ENCODE measurements at places on chromosomes 4 and X.

- DNase-seq, result no peak
Measured at GRCh38 chr4:144402176-144402575, 243.8 kb upstream of the HHIP start.

DNA sequence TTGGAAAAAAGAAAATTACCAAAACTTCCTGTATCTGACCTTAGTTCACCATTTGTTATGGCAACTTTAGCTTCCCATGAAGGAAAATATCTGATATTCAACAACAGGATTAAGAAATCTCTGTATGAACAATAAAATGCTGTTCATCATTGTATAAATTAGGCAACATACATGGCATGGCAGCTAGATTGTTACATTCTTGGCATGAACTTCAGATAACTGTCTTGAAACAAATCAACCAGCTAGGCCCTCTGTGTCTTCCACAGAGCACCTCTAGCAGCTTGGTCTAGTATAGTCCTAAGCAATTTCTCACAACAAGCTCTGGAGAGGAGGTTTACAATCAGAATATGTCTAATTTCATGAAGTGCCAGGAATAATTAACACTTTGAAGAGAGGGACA lies 105.4 kb upstream of the PCDH7 start:
- DNase-seq, result no peak

DNA sequence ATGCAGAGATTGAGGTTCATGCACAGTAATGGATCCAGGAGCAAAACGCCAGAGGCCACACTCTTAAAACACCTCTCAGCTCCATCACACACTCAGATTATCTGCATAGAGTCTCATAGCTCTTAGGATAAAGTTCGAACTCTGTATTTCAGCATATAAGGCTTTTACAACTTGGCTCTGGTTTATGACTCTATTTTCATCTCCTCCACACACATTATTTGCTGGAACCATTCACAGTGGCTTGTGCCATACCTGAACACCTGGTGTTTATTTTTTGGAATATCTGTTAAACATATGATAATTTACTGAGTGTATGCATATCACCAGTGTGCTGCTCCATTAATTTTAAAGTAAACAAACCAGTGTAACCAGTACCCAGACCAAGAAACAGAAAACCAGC lies 27.2 kb downstream of the RASL11B start:
- no peak for DNase-seq

DNA sequence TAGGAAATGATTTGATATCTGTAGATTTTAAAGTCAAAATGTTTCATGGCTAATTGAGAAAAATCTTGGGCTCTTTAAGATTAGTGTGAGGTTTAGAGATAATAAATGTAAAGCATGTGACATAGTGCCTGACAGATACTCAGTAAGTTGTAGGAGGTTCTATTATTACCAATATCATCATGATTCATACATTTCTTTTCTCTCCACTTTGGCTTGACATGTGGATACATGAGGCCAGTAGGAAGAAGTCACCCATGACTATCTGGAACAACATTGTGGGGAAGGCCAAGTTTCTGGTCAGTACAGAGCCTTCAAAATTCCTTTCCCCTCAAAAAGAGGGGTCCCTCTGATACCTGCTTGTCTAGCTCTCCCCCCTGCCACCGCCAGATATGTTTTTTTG lies 91.2 kb upstream of the SORBS2 start:
- DNase-seq, result no peak

GRCh38 chrX:150692296-150692695 lies 900 bp upstream of the MTMR1 start:
- no peak for DNase-seq

GRCh38 chr4:133081246-133081645 lies 67.8 kb upstream of the PCDH10 start:
- DNase-seq, result no peak

GRCh38 chrX:68196939-68197791 lies 236.1 kb downstream of the OPHN1 start:
- DNase-seq, result no peak

- no peak for DNase-seq
Measured at GRCh38 chr4:112546476-112546875, 30.5 kb upstream of the NEUROG2 start.

GRCh38 chrX:39484159-39485068 lies 613.3 kb downstream of the BCOR start:
- no peak for DNase-seq

GRCh38 chrX:10178866-10179463 lies 22.2 kb downstream of the CLCN4 start:
- no peak for DNase-seq

DNA sequence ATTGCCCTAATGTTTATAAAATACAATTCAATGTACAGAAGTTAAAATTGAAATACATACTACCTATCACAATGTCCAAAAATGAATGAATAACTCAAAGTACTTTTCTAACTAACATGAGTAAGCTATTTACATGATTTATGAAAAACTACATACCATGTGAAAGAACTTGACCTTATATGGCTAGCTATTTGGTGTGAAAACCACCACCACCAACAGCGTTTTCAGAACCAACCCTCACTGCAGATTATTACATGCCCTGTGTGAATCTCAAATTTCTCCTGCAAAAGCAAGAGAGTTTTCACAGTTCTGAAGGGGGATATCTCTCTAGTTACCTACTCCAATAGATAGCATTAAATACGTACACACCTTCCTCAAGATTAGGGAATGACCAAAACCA lies 198.5 kb downstream of the SPATA18 start:
- DNase-seq, result no peak

DNA sequence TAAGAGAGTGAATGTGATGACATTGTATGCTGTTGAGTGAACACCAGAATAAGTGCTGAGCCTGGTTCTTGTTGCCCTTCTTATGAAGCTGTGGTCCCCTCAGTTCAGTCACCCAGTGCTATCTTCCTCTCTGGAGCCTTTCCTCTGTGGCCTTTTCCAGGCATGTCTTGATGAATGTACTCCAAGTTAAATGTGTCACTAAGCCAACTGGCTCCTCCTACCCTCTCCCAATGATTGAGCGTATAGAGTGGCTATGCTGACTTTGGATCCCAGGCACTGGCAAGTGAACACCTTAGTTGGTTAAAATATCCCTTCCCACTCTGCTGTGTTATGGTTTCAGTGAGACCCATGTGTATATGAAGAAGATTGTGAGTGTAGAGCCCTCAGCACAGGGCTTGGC lies 134.1 kb upstream of the MAMLD1 start:
- no peak for DNase-seq

DNA sequence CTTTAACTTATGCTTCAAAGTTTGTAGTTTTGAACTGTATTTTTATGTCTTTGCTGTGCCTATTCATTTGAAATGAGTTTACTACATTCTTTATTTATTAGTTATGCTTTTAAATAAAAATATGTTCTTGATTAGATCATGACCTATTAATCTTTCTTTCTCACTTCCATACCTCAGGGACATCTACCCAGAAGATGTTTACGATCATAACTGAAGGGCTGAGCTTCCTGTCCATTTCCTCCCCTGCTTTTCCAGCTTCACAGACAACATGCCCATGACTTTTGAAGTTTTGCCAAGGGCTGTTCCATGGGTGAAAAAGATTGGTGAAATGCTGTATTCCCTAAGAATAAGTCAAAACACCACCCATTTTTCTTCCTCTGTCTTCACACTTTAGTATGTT lies 99.7 kb upstream of the DDIT4L start:
- DNase-seq, result no peak

DNA sequence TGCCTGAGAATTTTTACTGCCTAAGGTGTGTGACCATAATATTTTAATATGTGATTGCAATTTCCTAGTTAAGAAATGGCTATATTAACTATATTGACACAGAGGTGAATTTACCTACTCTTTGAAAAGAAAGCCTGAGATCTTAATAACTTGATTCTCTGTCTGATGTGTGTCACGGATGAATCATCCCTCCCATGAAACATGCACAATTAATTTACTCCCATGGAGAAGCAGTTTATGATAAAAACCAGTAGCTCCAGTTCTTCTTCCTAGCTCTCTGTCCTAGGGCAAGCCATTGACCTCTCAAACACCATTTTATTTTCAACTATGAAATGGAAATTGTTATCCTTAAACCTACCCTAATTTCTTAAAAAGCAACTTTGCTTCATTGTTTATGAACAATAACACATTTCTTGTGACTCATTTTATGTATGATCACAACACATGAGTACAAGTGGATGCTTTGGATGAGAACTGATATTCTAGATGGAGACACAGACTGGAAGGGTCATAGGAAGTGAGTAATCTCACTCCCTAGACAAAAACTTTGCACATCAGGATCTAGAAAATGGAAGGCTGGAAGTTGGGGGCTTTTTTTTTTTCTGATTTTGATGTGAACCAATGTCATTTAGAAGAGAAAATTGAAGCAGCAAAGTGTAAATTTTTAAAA lies 438.3 kb downstream of the GPAT3 start:
- DNase-seq, result no peak

DNA sequence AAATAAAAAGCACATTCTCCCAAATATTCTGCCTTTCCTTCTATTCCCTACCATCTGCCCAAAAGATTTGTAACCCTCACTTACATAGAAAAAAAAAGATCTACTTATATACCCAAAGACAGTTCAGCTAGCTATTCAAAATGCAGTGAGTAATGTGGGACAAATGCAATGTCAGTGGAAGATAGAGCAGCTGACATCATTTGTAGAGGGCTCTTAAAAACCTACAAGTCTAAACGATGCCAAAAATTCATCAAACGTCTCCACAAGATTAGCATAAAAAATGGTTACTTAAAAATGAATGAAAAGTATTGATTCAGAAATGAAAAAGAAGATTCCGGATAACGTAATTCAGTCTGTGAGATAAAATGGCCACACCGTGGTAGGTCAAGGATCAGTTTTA lies 96.5 kb downstream of the ASB9 start:
- no peak for DNase-seq

DNA sequence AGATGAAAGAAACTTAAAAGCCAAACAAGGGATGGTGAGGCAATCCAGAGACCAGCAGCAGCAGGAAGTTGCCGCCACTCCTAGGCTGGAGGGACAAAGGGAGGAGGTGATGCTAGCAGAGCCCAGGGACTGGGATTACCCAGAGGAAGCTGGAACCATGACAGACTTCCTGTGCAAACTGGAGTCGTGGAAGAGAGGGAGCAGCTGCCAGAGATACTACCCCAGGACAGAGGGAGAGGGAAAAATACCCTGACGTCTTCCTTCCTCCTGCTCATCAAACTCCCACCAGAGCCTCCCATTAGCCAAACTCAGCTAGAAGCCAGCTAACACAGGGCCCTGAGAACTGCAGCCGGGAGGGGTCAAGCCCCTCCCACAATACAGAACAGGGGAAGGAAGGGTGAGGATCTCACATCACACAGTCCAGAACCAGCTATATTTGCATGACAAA lies 101.2 kb upstream of the KLF3 start:
- DNase-seq, result no peak

DNA sequence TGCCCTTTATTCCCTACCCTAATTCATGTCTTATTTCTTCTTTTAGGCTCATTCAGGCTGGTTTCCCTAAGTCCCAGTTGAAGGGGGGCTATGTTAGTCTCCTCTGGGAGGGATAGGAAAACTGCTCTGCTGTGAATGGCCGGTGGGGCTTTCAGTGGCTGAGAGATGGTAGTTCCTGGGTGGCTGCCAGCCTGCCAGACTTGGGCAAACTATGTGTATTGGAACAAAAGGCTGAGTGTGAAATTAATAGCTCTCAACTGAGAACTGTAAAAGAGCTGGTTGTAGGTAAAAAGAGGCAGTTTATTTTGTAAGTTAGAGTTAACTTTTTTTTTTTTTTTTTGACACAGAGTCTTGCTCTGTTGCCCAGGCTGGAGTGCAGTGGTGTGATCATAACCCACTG lies 28.8 kb downstream of the ARHGAP10 start:
- no peak for DNase-seq

GRCh38 chr4:54560513-54560912 lies 97.2 kb upstream of the KIT start:
- DNase-seq, result no peak

- DNase-seq, result no peak
Measured at GRCh38 chr4:174120446-174121295, 162.8 kb downstream of the FBXO8 start.

- no peak for DNase-seq
Measured at GRCh38 chr4:8744083-8744805, 127.4 kb downstream of the HMX1 start.

DNA sequence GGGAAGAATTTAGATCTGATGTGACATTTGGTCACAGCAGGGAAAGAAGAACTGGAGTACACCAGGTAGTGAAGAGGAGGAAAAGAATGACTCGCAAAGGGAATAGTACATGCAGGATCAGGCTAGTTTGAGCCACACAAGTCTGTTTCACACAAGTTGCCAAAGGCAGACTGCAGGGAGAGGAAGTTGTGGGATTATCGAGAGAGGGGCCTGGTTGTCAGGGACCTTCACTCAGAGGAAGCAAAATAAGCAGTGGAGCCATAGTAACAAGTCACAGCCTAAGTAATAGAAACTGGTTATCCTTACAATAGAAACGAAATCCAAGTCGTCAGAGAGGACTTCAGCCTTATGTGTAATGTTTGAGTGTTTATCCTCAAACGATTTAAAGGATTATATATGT lies 316.7 kb upstream of the HTR2C start:
- no peak for DNase-seq
